ENCODE measurements at places on chromosomes 12 and 14.

- no peak for DNase-seq
Observed at GRCh38 chr12:12365931-12366431, 9.1 kb downstream of the BORCS5 start.

DNA sequence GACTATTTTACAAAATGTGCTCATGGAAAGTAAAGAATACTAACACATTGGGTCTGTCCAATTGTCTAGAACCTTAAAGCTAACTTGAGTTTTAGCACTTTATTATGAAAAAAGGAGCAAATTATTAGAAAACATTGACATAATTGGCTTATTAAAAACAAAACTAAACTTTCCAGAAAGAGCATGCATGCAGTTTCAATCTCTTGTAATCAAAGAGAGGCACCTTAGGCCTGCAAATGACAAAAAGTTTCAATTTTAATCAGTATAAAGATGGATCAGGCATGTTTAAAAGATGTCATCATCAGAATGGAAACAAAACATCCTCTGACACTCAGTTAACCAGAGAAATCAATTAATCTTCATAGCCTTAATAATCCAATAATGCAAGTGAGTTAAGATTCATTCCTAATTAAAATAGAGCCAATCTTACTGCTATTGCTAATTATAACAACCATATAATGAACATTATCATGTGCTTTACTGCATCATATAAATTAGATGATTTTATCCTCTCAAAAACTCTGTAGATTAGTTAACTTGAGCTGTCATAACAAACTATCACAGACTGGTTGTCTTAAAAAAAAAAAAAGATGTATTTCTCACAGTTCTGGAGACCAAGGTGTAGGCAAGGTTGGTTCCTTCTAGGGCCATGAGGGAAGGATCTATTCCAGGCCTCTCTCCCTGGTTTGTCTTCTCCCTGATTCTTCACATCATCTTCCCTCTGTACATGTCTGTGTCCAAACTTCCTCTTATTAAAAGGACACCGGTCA, 131.4 kb downstream of the RPAP3 start:
- DNase-seq, result no peak

- no peak for DNase-seq
Observed at GRCh38 chr12:98741196-98741555, 96.1 kb downstream of the APAF1 start.

GRCh38 chr14:81382517-81383225, 17.5 kb downstream of the STON2 start:
- DNase-seq, result no peak

- no peak for DNase-seq
Observed at GRCh38 chr12:75661908-75662307, 150.5 kb upstream of the KRR1 start.

- DNase-seq, result no peak
Observed at GRCh38 chr12:59408431-59408830, 187.4 kb upstream of the SLC16A7 start.

Data from ascending aorta (tissue), 2 donors.